HT-29 (cell line): ENCODE measurements at places on chromosomes 3 and 15. TPM values are rescaled to one million over a fixed set of nuclear protein-coding genes. Genes with fewer than 3 reads are reported as not detected.

CHRD gene
- total RNA-seq = 3.4 and 5.2 TPM in 2 replicates

DLL4 gene
- 3.8 and 4.4 TPM in 2 replicates for total RNA-seq

BFSP2 gene
- not detected in 2 replicates for total RNA-seq

ZNF662 gene
- not detected in 2 replicates for total RNA-seq

PPP1R14D gene
- total RNA-seq = 2.5 and 6.1 TPM in 2 replicates

- DNase-seq = no peak
Measured at GRCh38 chr15:31387479-31388118, 61.0 kb downstream of the KLF13 start.

GRCh38 chr15:37220949-37221670 lies 120.8 kb upstream of the MEIS2 start:
- DNase-seq = no peak

- DNase-seq = no peak
Measured at GRCh38 chr3:17640466-17640865, 102.0 kb downstream of the TBC1D5 start.

GRCh38 chr3:45145223-45145622 lies 955 bp downstream of the CDCP1 start:
- peak; percentile 34 for DNase-seq

GRCh38 chr3:87145553-87145952 lies 81.6 kb upstream of the CHMP2B start:
- no peak for DNase-seq

- DNase-seq = peak; percentile 51
Measured at GRCh38 chr15:66883284-66883911, 181.4 kb downstream of the SMAD6 start.

DNA sequence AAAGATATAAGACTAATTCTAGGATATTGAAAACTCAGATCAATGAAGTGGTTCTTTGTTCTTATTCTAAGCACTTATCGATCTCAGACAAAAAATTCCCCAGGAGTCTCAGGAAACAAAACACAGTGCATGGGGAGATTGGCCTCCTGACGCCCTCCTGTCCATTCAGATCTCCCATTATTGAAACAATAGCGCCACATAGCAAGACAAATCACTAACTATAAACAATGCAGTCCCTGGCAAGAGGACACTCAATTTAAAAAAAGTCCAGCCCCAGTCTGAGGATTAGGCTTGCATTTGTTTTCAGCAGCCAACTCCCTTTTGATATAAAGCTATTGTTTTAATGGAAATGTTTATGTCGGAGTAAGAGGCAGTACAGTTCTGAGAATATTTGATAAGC lies 528.2 kb downstream of the GABRG3 start:
- no peak for DNase-seq

GRCh38 chr3:27279123-27279522 lies 90.1 kb downstream of the NEK10 start:
- peak; percentile 60 for DNase-seq

- no peak for DNase-seq
Measured at GRCh38 chr3:120793601-120794000, 51.1 kb downstream of the GTF2E1 start.

DNA sequence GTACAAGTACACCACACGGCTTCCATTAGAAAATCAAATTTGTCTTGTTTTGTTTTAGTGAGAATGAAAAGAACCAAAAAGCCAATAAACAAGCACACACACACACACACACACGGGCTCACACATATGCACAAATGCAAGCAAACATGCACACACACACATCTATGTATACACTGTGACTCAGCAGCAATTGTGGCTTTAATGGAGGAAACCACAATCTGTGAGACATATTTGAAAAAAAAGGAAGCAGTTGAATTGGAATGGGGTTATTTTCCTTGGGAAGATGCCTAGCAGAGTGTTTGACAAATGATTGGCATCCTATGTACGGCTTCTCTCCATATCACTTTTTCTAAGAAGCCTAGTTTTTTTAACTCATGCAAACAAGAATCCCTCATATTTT lies 201.1 kb upstream of the ARRDC4 start:
- no peak for DNase-seq

- no peak for DNase-seq
Measured at GRCh38 chr3:133940536-133940935, 44.9 kb upstream of the RAB6B start.

GRCh38 chr3:13391308-13391707 lies 28.8 kb downstream of the NUP210 start:
- no peak for DNase-seq
